Stimulated activated CD8-positive, alpha-beta memory T cell treated with anti-CD3 and anti-CD28 coated beads, Interleukin-7, amount 100 ng/mL, for 1 hour (primary cell): ENCODE measurements at places on chromosomes 2 and 18.

DNA sequence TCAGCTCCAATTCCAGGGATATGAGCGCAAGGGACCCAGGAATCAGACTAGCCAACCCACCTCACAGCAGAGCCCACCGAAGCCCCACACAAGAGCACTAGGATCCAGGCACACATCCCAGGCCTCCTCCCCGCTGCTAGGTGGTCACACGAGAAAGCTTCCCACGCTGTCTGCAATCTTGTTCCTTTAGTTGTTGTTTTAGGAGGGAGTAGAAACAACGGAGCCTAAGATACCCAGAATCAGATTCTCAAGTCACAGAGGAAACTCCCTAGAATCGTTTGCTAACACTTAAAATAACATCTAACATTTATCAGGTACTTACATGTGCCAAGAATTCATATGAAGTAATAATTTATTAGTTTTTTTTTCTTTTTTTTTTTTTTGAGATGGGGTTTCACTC lies 9.7 kb upstream of the ATL2 start:
- DNase-seq, result no peak

- DNase-seq, result no peak
Measured at GRCh38 chr2:120991441-120991840, 255.8 kb downstream of the GLI2 start.

DNA sequence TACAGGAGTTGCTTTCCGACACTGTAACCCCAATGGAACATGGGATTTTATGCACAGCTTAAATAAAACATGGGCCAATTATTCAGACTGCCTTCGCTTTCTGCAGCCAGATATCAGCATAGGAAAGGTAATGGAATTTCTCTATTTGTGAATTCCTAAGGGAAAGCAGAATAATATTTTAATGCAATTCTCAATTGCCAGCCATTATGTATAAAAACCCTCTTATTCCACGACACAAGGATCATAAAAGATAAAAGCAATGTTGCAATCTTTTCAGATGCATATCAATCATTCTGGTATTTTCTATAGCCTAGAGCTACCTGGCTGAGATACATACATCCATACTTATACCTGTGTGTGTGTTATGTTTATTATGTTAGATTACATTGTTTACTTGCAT lies 31.2 kb downstream of the PTH2R start:
- no peak for DNase-seq

- no peak for DNase-seq
Measured at GRCh38 chr2:6310256-6311215, 555.2 kb downstream of the CMPK2 start.

DNA sequence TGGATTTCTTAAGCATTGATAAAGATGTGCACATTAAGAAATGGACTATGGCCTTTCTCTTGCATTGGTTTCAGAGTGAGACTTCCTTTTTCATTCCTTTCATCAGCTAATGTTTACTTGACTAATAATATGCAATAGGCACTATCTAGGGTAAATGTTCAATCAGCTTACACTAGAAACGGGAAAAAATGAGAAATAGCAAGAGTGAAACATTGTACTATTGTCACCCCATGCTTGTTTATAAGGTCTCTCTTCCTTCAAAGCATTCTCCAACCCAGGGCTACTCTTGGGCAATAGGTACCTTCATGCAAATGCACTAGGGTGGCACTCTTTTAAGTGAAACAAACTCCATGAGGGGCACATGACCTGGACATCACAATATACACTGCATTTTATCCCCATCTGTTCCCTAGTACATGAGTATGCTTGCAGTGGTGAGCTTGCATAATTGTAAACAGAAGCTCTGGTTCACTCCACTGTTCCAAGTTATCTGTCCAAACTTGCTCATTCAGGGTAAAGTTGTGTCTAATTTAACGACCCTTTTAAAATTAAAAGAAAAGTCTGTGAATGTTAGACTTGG lies 402.3 kb downstream of the ERBB4 start:
- no peak for DNase-seq

DNA sequence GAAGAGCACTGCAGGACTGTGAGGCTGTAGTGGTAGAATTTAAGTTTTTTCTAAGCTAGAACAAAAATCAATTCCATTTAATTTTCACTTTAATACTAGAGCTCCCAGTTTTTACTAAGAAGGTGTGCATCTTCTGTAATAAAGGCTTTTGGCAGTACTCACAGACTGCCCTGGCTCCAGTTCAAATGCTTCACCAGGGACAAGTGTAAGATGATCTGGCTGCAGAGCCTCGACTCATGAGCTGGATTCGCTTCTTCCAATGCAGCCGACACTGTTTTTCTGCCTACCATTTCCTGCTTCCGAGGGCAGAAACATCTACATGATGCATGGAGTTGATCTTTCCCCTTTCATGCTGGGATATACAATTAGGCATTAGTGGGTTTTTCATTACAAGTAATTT lies 87.0 kb downstream of the FARSB start:
- no peak for DNase-seq

- no peak for DNase-seq
Measured at GRCh38 chr18:13007248-13007560, 16.0 kb downstream of the CEP192 start.

DNA sequence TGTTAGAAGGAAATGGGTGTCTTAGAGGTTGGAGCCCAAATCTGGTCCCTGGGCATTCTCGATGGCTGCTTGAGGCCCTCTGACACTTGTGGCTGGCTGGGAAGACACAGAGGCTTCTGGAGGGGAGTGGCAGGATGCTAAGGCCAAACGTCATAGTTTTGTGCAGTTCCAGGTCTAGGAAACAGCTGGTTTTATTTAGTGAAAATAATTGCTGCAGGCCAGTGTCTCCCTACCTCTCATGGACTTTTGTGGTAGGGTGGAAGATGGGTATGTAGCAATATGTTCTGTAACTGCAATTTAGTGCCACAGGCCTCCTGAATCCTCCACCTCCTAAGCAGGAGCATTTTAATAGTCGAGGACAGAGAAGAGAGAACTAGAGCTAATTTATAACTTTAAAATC lies 32.2 kb upstream of the SPRED2 start:
- no peak for DNase-seq

DNA sequence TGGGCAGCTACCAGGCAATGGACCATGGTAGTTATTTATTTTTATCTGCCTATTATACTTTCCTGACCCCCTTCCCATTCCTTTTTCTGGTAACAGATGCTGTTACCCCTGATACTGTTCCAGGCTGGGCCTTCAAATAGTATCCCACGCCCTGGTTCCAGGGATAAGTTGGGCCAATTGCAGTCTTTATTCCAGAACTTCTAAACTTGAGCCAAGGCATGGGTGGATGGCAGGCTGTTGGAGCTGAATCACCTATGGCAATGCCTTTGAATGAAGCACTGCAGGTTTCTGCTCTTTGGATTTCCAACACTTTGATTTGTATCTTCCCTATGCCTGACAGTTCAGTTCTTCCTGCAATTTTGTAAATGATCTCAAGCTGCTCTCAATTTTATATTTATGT lies 99.2 kb upstream of the LHCGR start:
- no peak for DNase-seq

DNA sequence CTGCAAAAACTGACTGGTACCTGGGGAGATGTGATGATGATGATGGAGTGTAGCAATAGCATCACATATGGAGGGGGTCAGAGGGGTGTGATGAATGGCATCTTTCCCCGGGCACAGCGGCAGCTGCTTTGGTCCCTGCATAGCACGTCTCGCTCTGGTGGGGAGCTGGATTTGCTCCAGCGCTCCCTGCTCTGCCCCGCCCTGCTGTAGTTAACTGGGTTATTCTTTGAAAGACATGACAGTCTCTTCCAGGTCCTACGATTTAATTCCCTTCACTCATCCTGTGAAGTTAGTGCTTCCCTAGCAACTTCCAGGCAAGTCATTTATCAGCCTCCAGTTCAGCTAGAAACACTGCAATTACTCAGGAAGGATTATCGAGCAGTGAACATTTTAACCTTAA lies 463.1 kb downstream of the TSN start:
- no peak for DNase-seq

DNA sequence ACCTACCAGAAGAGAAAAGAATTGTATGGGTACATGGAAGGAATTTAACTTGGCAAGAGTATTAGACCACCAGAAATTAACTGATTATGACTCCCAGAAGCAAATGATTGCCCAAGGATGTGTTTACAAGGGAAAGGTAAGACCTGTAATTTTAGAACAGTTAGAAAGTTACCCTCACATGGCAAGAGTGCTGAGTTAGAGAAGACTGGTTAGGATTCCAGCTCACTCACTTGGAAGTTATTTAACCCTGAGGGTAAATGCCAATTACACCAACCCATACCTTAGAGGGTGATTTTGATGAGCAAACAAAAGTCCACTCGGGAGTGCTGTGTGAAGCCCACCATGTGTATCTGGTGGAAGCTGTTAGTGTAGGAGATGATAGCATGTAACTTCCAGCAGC lies 170.2 kb downstream of the TPGS2 start:
- no peak for DNase-seq

DNA sequence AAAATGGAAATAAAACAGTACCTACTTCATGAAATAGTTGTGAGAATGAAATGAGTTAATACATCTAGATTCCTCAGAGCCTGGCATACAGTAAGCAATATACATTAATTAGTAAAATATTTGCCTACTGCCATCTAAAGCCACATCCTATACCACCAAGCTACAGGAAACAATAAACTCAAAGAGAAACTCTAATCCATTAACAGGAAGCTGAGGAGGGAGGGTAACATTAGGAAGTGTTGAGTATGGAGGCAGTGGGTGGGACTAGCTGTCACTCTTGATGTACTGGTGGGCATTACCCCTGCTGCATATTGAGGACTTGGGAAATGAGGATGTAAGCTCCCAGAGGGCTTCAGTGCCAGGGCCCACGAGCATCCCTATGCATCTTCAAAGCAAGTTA lies 396.5 kb downstream of the TNS1 start:
- no peak for DNase-seq

DNA sequence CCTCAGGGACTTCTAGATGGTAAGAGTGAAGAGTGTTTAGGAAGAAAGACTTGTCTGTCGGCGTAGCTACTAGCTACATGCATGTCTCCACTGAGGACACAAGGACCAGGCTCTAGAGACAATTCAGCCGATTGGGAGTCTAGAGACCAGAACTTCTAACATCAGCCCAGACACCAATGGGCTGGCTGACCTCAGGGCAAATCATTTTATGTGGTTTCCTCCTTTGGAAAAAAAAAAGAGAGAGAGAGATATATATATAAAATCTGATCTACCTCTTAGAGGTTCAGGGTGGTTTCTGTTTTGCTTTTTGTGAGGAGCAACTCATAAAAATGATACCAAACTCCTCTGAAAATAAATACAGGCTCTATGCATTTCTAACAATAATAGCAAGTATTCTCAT lies 212.8 kb downstream of the BCL2 start:
- DNase-seq, result no peak

DNA sequence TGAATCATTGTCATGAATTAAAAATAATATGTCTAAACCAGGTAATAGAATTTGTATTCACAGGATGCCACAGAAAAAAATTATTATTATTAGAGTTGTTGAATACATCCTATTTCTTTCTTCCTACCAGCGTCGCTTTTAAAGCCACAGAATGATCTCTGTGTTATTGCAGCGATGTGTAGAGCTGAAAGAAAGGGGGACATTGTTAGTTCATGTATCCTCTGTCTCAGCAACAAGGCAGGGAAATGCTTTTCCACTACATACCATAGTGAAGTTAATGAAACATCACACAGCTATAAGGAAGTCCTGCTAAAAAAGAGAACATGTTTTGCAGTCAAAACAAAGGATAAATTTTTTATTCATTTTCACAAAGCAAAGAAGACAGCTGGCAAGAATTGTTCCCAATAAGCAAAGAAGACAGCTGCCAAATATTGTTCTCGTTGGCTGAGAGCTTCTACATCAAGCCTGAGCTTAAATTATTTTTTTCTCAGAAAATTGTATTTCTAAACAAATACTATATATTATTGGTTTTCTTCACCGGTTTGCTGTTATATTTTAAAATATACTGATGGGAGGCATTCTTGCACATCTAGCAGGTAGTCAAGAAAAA lies 1234.4 kb downstream of the SUCLG1 start:
- DNase-seq, result no peak

DNA sequence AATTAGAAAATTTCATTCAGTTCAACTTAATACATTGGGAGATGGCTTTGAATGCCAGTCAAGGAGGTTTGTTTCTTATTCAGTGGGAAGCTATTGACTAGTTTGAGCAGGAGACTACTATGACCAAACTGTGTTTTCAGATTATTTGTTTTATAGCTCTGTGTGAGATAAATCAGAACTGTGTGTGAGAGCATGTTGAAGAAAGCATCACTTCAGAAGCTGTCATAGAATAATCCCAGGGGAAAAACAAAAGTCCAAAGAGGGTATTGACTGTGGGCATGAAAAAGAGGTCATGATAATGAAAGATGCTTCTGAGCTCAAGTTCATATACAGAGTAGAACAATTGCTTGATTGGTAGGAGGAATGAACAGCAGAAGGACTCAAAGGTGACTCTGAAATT lies 160.6 kb downstream of the MAP2 start:
- DNase-seq, result no peak

DNA sequence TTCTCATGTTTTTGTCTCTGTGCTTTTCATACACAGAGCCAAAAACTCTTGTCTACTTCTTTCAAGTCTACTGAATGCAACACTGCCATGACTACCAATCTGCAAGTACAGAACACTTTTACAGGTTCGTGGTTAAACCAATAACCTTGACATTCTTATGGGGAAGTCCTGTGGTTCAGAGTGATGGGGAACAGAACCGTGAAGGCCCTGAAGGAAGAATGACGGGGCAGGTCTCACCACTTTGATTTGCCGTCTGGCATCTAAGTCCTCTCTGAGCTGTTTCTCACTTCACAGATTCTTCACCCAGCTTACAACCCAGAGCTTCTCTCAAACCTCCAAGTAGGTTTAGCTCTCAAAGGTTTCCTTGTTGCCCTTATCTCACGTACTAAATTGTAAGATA lies 117.5 kb upstream of the SNTG2 start:
- no peak for DNase-seq

DNA sequence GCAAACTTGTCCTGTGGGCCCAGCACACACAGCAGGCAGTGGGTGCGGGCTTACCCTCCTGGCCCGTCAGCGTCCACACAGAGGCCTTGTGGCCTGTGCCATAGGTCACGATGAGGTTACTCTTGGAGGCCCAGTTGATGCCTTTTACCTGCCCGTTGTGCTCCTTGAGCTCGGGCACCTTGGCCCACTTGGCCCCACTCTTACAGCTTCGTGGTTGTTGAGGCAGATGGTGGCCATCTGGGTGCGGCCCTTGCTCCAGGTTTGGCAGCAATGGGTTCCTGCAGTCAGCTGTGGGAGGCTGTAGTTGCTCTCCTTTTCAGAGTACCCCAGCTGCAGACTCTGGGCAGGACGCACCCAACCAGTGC lies 45.5 kb upstream of the PTH2R start:
- DNase-seq, result no peak

DNA sequence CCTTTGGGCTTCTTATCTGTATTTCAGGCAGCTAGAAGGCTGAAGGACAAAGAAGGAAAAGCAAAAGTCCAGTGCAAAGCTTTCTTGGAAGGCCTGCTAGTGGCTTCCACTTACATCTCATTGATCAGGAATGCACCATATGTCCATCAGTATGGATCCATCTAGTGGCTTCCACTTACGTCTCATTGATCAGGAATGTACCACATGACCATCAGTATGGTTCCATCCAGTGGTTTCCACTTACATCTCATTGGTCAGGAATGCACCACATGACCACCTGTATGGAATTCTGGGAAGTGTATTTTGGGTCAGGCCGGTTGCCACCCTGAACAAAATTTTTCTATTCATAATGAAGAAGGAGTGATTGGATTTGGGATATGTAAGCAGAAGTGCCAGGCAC lies 70.6 kb downstream of the LYPD6 start:
- no peak for DNase-seq
